ENCODE measurements at places on chromosomes 6 and 20.

DNA sequence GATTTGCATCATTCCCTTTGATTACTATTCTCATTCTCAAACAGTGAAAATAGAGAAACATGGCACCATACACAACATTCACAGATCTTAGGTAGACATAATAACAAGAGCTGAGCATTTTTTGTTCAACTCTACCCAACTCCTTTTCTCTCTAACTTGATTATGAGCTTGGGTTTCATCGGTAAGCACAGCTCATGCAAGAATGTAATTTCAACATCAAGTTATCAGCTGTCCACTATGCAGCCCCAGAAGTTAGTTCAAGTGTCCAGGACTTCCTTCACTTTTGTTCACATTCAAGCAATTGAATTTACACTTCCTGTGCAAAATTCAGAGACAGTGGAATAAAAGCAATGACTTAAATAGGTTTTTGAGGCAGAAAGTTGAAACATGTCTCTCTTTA, 297.7 kb upstream of the SASH1 start:
- DNase-seq: no peak

- no peak for DNase-seq
Observed at GRCh38 chr20:39259010-39259803, 297.1 kb downstream of the DHX35 start.

- DNase-seq: no peak
Observed at GRCh38 chr20:6044115-6044514, 9.7 kb downstream of the LRRN4 start.

GRCh38 chr20:44993343-44993742, 27.0 kb downstream of the STK4 start:
- no peak for DNase-seq

GRCh38 chr20:41268402-41268801, 49.1 kb downstream of the ZHX3 start:
- no peak for DNase-seq

DNA sequence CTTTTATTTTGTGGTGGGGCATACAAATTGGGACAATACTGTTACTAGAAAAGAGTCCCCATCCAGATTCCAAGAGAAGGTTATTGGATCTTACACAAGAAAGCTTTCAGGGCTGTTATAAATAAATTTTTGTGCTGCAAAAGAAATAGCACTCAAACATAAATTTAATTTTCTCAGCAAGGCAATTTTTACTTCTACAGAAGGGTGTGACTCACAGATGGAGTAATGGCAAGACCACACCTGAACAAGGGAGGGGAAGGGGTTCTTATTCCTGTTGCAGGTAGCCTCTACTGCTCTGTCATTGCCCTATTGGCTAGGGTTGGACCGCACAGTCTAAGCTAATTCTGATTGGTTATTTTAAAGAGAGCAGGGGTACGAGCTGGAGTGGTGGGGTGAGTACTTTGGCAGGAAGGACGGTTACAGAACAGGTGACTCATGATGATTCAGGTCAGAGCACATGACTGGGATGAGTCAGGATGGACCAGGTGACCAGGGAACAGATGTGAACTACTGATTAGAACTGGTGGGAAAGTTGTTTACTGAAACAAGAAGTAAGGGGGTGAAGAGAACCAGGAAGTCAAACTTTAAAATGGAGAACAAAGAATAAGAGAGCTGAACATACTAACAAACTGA, 41.1 kb downstream of the CNR1 start:
- DNase-seq: no peak

GRCh38 chr6:22367346-22367745, 70.5 kb upstream of the PRL start:
- no peak for DNase-seq

DNA sequence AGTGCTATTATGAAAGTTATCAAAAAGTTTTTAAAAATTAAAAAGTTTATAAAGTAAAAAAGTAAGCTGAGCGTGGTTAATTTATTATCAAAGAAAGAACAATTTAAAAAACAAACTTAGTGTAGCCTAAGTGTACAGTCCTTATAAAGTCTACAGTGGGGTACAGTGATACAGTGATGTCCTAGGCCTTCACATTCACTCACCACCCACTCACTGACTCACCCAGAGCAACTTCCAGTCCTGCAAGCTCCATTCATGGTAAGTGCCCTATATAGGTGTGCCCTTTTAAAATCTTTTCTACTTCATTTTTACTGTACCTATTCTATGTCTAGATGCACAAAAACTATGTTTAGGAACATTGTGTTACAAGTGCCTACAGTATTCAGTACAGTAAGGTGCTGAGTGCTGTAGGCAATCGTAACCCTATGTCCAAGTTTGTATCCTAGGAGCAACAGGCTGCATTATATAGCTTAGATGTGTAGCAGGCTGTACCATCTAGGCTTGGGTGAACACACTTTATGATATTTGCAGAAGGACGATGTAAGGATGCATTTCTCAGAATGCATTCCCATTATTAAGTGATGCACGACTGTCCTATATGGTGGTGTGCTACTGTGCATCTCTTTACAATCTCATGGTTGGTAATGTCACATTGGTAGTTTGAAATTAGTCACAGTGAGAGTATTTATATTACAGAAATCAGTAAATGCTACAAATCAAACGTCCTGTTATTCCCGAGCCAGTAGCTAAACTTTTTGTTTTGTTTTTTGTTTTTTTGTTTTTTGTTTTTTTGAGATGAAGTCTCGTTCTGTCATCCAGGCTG, 158.3 kb downstream of the GMPR start:
- DNase-seq: no peak

GRCh38 chr6:11701573-11701972, 77.0 kb downstream of the ADTRP start:
- DNase-seq: no peak

- peak; percentile 19 for DNase-seq
Observed at GRCh38 chr6:53906842-53907241, 112.0 kb downstream of the LRRC1 start.

GRCh38 chr6:42355416-42355815, 96.3 kb downstream of the TRERF1 start:
- DNase-seq: no peak

- DNase-seq: no peak
Observed at GRCh38 chr6:64664480-64664879, 1028.9 kb downstream of the PHF3 start.

- DNase-seq: no peak
Observed at GRCh38 chr6:89501222-89501621, 68.3 kb downstream of the ANKRD6 start.

- peak; percentile 55 for DNase-seq
Observed at GRCh38 chr6:35736253-35736894, 458 bp upstream of the ARMC12 start.

GRCh38 chr6:155157101-155157500, 106.7 kb upstream of the CLDN20 start:
- no peak for DNase-seq

GRCh38 chr6:144343701-144344428, 58.7 kb downstream of the UTRN start:
- no peak for DNase-seq

- DNase-seq: no peak
Observed at GRCh38 chr6:88361298-88361697, 195.2 kb upstream of the CNR1 start.

GRCh38 chr6:96086745-96087144, 71.0 kb downstream of the FUT9 start:
- DNase-seq: no peak

DNA sequence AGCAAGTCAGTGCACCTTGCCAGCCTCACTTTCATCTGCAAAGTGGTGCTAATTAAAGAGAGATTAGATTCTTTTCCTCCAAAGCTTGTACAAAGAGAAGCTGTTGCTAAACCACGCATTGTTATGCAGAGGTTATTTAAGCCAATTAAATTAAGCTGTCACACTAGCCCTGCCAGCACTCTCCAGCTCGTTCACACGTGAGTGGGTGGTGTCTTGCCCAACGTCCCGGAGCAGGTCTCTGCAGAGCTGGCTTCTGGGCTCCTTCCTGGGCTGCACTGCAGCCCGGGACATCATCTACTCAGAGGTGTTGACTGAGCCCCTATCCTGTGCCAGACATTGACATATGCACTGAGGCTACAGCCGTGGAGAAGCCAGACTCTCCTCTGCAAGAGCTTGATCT, 401.6 kb upstream of the SULF2 start:
- no peak for DNase-seq

DNA sequence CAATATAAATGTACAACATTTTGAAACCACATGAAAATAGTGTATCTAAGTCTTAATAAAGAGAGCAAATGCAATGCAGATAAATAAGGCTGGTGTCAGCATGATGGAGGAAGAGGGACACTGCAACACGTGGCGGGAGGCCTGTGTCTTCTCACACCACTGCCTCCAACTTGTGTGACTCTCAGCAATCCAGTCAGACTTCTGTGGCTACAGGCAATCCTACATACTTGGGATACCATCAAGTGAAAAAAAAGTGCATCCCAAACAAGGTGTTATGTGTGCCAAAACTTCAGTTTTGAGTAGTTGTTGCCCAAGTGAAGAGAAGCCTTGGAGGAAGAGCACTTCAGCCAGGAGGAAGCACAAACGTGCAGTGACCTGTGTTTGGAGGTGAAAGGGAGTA, 68.6 kb downstream of the PKIB start:
- DNase-seq: no peak

DNA sequence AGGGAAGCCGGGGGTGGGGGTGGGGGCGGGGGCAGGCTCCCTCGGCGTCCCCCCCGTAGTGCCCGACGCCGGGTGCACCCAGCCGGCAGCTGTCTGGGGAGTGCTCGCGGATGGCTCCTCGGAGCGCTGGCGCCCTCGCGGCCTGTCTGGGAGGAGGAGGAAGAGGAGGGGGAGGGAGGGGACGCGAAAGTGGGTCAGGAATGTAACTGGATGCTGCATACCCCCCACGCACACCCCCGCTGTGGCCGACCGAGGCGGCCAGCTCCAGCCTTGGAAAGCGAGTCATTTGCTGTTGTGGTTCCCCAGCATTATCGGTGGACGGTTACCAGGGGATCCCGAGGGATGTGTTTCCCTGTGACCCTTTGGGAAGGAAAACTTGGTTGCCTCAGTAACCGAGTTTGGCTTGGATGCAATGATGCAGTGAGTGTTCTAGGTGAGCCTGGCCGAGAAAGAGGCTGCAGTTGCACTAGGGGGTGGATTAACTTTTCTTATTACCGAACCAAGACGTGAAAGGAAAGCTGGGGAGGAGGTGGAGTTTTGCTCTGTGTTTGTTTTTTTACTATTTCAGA, 55.2 kb upstream of the RREB1 start:
- DNase-seq: no peak

DNA sequence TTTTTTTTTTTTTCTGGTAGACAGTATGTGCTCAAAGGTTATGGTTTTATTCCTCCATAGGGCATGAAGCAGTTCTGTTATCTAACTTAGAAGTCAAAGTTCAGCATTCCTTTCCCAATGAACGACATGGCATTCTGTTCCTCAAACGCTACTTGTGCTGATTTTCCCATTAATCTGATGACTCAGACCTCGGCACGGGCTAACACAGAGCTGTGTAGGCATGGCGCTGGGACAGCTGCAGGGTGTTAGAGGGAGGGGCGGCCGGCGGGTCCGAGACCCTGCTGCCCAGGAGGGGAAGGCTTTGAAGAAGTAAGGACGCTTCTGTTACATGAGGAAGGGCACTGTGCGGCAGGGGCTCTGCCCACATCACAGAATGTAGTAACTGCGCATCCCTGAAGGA, 93.6 kb upstream of the AGPAT4 start:
- DNase-seq: no peak

GRCh38 chr6:1701668-1702353, 92.1 kb downstream of the FOXC1 start:
- no peak for DNase-seq

GRCh38 chr6:56724455-56724854, 81.8 kb upstream of the DST start:
- no peak for DNase-seq

DNA sequence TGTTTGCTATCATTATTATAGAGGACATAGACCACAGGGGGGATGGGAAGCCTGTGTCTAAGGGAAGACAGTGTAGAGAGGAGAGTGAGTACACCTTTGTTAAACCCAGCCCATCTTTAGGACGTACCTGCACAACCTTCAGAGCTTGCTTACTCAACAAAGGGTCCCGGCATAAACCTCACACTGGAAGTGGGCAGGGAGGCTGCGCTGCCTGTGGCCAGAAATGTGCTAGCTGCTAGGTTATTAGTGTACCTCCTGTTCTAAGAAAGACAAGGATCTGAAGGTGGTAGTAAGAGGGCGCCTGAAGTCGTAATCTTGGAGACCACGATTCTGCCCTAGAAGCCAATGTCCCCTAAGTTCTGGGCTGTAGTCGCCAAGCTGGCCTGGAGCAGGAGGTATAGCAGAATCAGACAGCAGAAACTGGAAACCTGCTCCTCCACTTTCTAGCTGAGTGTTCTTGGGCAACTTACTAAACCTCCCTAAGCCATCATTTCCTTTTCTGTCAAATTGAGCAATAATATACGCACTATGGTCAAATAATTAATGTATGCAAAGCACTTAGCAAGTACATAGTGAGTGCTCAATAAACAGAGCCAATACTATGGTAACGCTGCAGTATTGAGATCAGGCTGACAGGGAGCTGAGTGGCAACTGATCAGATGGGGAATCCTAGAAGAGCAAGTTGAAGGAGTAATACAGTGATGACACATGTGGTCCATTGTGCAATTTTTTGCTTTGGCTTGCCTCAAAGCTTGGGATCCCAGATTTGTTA, 16.8 kb upstream of the AKIRIN2 start:
- DNase-seq: no peak

DNA sequence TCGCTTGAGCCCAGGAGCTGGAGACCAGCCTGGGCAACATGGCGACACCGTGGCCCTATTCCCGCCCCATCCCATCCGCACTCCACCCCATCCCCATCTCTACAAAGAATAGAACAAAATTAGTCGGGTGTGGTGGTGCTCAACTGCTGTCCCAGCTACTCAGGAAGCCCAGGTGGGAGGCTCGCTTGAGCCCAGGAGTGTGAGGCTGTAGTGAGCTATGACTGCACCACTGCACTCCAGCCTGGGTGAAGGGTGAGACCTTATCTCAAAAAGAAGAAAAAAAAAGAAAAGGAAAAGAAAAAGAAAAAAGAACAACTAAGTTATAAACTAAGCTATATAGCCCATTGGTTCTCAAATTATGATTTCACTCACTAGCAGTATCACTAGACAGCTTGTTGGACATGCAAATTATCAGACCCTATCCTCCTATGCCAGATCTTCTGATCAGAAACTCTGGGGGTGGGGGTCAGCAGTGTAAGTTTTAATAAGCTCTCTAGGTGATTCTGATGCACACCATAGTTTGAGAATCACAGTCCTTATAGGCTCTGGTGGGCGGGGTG, 491 bp upstream of the ITCH start:
- no peak for DNase-seq

DNA sequence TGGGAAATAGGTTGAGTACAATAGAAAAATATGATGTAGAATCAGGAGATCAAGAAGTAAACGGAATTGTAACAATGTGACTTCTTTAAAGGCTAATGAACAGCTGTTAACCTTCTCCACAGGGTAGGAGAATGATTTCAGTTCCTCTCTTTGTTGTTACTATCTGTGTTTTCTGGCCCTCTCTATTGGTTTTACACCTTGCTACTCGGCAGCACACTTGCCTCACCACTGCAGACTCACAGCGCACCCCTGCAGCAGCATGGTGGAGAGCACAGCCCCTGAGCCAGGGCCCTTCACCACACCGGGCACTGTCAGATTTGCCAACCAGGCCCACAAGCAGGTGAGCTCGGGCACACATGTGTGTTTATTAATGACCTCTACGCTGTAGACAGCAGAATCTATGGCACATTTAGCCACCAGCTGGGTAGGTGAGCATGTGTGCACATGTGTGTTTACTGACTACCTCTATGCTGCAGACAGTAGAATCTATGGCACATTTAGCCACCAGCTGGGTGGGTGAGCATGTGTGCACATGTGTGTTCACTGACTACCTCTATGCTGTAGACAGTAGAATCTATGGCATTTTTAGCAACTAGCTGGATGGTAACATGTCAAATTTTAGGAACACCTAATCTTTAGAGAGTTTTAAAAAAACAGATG, 16.8 kb downstream of the SFT2D1 start:
- no peak for DNase-seq

Data from C1 segment of cervical spinal cord (tissue), 14 donors.